Mucosa of descending colon (tissue), 3 donors: ENCODE measurements at places on chromosomes 1 and 21. TPM values are rescaled to one million over a fixed set of nuclear protein-coding genes. Genes with fewer than 3 reads are reported as not detected.

DNA sequence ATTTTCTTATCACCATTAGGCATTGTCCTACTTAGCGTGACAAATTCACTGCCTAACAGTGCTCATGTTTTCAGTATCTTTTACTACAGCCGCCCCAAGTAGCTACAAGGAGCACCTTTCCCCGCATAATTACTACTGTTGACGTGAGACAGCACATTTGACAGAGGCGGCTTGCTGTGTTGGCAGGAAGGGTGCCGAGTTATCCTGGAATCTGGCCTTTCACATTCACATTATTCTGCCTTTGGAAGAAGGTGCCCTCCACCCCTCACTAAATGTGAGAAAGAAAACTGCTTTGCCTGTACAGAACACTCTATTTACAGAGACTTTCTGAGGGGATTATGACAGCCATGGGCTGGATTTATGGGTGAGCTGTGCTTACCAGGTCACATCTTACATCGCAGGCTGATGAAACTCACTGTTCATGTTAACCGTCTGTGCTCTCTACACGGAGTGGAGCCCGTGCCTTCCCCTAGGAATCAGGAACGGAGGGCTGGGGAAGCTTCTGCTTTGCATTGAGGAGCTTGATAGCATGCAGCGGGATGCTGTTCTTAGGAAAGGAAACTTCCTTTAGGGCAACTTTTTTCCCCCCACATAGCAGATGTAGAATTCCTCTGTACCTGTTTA lies 148.0 kb upstream of the ZRANB2 start:
- no peak for DNase-seq

- no peak for DNase-seq
These were observed 92.2 kb downstream of the OSBPL9 start for GRCh38 chr1:51708911-51709760.

- DNase-seq: no peak
These were observed 24.6 kb downstream of the ATF3 start for GRCh38 chr1:212633161-212633560.

DNA sequence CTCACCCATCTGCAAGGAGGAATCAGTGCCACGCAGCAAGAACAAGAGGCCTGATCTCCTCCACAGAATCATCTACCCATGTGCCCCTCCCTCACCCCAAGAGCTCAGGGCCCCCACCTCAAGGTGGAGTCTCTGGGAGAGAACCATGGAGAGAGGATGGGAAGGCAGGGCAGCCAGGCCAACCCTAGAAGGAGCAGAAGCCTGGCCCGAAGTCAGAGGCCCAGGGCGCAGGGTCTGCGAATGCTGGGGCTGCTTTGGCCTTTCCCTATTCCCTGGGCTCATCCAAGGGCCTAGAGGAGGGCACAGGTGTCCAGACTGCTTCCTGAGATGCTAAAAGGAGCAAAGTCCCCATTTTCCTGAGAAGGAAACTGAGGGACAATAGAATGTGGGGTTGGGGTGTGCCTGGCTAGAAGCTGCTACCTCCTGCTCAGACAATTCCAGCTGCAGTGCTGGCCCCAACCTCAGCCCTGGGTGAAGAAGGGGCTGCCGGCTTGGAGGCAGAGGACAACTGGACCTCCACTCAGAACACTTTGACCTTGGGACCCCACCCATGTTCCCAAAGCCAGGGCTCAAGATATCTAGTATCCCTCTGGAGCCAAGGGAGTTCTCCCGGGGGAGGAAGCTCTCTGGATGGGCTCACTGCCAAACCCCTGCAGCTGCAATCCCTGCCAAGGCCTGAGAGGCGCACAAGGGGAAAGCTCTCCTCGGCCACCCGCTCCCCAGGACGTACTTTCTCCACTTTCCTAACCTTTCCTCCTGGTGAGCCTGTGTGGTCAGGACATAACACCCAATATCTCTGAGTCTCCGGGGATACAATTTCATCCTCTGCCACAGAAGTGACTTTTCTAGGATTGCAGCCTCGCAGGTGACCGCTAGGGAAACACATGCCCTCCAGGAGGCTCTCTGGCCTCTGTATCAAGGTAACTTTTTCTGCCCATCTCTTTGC lies 16.6 kb upstream of the LEMD1 start:
- peak; percentile 90 for DNase-seq

GRCh38 chr1:228344631-228345072 lies 62.0 kb downstream of the TRIM11 start:
- DNase-seq: no peak

DNA sequence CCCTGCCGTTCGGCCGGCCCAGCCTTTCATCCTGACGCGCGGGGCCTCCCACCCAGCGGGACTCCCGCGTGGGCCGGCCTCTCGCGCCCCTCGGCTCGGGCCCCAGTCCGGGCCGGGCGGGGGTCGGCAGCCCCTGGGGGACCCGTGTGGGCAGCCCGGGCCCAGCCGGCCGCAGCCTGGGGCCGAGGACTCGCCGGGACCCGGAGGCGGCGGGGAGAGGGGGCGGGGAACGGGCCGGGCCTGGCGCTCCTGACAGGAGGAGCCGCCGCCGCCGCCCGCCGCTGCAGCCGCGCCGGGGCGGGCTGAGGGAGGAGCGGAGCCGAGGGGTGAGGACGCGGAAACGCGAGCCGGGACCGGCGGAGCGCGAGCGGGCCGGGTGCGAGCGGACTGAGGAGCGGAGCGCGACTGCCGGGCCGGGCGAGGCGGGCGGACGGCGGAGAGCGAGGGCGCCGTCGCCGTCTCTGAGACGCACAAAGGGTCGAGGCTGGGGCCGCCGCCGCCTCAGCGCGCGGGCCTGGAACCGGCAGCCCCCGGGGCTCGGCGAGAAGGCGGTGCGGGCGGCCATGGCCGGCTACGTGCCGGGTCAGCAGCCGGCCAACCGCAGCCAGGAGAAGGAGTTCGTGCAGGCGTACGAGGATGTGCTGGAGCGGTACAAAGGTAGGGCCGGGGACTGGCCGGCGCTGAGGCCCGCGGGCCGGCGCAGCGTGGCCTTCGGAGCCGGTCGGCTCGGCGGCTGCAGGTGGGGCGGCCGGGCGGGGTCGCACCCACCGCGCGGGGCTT lies 79.1 kb downstream of the NDUFS5 start:
- peak; percentile 88 for DNase-seq

DNA sequence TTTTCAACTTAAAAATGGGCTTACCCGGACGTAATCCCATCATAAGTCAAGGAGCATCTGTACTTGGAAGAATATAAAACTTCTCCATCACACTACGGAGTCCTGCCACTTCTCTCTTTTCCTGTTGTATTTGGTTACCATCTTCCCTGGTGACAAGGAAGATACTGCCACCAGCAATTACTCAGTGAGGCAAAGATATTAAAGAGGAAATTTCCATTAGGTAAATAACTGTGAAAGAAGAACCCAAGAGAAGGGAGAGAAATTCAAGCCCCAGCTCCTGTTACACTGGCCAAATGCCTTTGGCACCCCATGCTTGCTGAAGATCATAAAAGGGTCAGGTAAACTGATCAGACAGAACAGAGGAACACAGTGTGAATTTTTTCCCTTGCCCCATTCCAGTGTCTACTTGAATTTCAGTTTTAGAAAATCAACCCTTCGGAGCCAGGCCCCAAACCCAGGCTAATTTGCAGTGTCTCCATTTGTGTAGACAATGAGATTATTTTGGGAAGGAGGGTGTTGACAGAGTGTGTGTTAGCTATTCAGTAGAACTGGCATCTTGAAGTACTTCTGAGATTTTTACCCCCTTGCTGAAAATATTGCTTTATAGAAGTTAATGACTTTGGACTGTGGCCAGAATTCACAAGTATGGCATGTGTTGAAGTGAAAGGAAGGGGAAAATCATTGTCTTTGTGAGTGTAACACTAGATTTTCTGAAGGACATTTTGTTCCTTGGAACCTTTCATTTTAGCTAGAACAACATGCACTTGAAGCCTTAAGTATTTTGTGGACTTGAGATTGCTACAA lies 167.1 kb downstream of the DHRS3 start:
- DNase-seq: no peak

GRCh38 chr21:34974162-34974981 lies 74.7 kb downstream of the RUNX1 start:
- DNase-seq: no peak

Gene S100A9
- total RNA-seq: 75.0 TPM

DNA sequence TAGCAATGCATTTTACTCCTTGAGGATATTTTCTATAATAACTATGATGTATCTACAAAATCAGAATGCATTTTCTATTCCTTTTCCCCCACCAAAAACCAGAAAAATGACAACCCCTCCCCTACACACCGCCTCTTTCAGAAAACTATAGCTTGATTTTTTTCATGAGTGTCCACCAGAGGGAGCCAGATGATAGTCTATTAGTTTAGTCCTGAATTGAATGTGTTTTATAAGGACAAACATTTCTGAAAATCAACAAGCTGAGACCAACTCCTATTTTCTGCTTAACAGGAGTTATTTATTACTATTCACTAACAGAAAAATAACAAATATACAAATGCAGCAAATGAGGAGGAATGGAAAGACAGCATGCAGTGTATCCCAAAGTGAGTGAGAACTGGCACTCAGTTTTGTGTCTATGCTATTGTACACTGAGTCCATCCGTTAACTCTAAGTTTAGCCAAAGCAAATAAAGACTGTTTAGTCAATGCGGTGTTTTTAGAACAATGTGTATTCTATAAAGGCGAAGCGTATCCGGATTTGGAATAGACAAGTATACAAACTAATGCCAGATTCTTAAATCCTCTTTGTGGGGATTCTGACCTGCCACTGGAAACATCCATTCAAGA lies 182.6 kb downstream of the VAV3 start:
- peak; percentile 76 for DNase-seq

GRCh38 chr21:44969931-44970755 lies 30.3 kb downstream of the SLX9 start:
- no peak for DNase-seq

DNA sequence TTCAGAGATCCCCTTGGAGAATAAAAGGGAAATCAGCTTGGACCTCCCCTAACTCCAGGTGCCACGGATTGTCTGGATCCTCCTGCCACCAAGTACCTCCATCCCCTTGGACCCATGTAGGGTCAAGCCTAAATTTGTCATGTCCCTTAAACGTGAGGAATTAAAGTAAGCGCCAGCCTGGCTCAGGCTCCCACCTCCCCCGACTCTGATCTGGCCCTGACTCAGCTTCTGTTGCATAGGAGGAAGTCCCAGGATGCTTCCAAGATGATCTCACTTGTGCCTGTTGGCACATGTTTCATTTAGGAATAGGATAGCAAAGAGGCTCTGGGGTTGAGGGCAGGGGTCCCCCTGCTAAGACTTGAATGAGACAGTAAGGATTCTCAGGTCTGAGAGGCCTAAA lies 231.9 kb upstream of the JUN start:
- no peak for DNase-seq

DNA sequence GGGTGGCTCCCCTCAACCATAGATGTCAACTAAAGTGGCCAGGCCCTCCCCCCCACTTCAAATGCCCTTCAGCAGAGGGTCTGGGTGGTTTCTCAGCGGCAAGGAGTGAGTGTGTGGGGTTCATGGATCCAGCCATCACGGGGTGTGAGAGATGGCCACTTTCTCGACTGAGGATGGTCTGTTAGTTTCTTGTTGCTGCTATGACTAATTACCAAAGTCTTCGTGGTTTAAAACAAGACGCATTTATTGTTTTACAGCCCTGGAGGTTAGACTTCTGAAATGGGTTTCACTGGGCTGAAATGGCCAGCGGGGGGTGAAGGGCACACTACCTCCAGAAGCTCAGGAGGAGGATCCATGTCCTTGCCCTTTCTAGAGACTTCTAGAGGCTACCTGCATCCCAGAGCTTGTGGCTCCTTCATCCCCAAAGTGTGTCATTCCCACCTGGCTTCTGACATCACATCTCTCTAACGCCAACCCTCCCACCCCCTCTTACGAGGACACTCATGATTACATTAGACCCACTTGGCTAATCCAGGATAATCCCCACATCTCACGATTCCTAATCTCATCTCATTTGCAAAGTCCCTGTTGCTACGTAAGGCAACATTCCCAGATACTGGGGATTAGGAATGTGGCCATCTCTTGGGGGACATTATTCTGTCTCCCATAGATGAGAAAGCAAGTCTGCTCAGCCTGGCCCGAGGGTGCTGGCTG lies 53.0 kb downstream of the EPHB2 start:
- no peak for DNase-seq

GRCh38 chr1:154818911-154819310 lies 51.2 kb downstream of the KCNN3 start:
- DNase-seq: no peak

GRCh38 chr1:154864189-154864975 lies 5.7 kb downstream of the KCNN3 start:
- no peak for DNase-seq

DNA sequence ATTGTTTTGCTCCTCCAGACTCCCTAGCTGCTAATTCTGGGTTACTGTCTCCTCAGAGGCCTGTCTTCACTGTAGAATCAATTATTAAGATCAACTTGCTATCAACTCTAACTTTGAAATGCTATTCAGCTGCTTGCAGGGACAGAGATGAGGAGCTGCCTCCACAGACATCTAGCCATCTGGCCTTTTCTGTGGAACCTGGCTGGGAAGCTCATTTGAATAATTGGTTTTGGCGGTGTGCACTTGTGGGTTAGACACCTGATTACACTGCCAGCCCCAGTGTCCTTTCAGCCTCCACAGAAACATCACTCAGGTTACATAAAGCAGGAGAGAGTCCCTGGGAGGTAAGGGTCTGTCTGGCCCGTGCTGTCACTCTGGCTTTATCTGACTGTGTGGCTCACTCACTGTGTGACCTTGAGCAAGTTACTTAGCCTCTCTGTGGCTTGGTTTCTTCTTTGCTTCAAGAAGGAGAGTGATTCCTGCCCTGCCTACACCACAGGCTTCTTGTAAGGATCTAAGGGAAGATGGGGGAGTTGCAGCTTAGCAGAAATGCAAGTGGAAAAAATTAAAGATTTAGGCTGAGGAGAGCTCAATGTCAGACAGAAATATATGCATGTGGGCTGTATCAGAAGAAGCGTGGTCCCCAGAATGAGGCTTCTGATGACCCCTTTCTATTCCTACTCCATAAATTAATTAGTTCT lies 131.6 kb downstream of the BEND5 start:
- DNase-seq: no peak
